ENCODE measurements at places on chromosomes 3 and 15. TPM values are rescaled to one million over a fixed set of nuclear protein-coding genes. Genes with fewer than 3 reads are reported as not detected.

Gene ZMYND10
- total RNA-seq: 1.1 TPM

Gene NR1I2
- not detected for total RNA-seq

Gene TMEM108
- 0.18 TPM for total RNA-seq

Gene VGLL3
- 97.3 TPM for total RNA-seq

Gene CSPG4
- total RNA-seq: 12.4 TPM

Gene MYO5C
- under 0.01 TPM for total RNA-seq

Gene C3orf52
- 12.5 TPM for total RNA-seq

Gene ADGRG7
- total RNA-seq: not detected

Gene CMTM7
- 3.4 TPM for total RNA-seq

Data from IMR-90 (cell line).